NCI-H510A (cell line): ENCODE measurements at places on chromosomes 11 and 22.

DNA sequence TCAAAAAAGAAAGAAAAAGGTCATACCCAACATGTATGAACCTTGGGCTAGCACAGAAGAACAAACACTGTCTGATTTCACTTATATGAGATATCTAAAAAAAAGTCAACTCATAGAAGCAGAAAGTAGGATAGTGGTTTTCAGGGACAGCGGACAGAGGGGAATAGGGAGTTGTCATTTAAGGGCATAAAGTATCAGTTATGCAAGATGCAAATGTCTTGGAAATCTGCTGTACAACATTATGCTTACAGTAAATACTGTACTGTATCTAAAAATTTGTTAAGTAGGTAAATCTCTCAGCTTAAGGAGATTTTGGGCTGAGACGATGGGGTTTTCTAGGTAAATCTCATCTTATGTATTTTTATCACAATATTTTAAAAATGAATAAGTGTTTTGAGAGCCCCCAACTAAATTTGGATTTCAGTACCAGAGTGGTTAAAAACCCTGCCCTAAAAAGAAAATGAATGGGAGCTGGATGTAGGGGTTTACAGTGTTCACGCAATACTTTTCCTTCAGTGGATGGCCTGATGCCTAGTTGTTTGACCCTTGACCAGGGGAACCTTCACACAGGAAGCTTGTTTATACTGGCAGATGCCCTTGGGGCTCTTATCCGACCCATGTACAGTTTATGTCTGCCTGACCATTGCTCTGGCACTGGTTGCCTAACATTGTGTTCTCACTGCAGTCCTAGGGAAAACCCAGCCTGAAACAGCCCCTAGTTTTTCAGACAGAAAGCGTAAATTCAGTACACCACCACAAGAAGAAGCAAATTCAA lies 34.8 kb downstream of the SLC22A9 start:
- no peak for DNase-seq

- no peak for DNase-seq
Observed at GRCh38 chr11:64787526-64788320, 9.4 kb upstream of the SF1 start.

GRCh38 chr11:99505316-99505715 lies 484.6 kb downstream of the CNTN5 start:
- no peak for DNase-seq

DNA sequence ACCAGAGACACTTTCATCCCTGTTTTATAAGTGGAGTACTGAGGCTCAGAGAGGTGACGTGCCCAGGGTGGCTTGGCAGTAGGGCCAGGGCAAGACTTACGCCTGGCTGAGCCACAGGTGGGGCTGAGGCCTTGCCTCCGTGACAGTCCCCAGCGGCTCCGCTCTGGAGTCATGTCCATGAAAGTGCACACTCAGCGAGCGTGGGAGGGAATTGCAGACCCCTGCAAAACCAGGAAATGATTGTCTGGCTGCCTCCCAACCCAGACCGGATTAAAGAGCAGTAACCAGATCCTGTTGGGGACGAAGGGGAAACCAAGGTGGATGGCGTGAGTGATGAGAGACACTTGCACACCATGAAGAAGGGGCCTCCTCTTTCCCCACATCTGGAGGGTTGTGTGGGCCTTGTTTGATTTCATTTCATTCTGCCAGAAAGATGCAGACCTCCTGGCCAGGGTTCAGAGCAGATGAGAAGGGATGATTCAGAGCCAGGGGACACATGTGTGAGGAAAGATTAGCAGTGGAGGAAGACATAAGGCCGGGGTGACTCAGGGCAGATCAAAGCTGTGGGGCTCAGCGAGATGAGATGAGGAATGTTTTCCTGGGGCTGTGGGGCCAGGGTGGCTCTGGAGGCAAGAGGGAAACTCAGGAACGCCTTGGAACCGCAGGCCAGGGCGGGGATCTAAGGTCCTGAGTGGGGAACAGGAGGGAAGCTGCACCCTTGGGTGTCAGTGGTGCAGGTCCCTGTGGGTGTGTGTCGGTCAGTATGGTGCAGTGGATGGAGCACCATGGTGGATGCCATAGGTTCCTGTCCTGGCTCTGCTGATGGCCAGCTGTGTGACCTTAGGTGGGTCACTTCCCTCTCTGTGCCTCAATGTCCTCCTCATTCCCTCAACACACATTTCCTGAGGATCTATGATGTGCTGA lies 29.9 kb upstream of the LRRC32 start:
- DNase-seq, result no peak

- DNase-seq, result no peak
Observed at GRCh38 chr11:15687342-15687741, 572.6 kb downstream of the INSC start.

GRCh38 chr11:5279471-5280090 lies 9.8 kb upstream of the HBE1 start:
- no peak for DNase-seq
